ENCODE measurements at places on chromosomes 5 and 9. TPM values are rescaled to one million over a fixed set of nuclear protein-coding genes. Genes with fewer than 3 reads are reported as not detected.

GRCh38 chr5:55191165-55191564, 18.2 kb upstream of the CDC20B start:
- DNase-seq: no peak

- no peak for DNase-seq
Observed at GRCh38 chr5:143026380-143026779, 256.2 kb downstream of the ARHGAP26 start.

- DNase-seq: no peak
Observed at GRCh38 chr9:26694381-26695297, 198.0 kb downstream of the CAAP1 start.

DNA sequence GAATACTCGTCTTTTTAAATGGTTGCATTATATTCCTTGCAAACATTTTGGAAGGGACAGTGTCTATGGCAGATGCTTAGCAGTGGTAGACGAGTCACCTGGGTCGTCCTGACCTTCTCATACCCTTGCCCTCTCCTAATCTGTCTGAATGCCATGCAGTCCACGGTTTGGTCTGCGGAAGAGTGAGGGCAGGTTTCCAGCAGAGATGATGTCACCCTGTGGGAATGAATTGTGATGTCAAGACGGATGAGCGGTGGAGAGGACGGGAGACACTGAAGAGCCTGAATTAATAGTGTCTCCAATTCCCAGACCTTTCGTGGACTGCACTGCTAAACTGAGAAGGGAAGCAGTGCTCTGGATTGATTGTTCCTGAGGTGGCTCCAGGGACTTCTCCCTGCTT, 329.0 kb upstream of the PANK3 start:
- DNase-seq: no peak

GRCh38 chr9:85743275-85744128, 1.7 kb upstream of the AGTPBP1 start:
- no peak for DNase-seq

DNA sequence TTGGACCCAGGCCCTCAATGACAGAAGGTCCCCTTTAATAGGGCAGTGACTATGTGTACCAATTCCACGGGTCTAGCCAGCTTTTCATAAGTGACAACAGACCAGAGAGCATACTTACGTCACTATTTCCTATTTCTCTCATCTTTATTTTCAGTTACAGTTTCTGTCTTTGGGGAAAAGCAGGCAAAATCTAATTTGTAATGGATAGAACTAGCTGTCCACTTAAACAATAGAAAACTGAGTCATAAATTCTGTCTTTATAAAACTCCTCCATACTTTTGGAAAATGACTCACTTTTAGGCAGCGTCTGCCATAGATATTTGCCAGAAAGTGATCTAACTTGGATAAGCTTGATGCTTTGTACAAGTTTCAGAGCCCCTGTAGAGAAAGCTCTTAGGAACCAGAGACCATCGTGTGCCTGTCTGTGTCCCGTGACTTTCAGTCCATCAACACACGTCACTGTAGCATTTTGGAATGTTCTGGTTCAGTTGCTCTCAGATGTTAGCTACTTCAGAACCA, 101.9 kb downstream of the F2RL2 start:
- peak; percentile 98 for DNase-seq

GRCh38 chr9:128636556-128637530, 19.8 kb downstream of the DYNC2I2 start:
- DNase-seq: peak; percentile 78

DNA sequence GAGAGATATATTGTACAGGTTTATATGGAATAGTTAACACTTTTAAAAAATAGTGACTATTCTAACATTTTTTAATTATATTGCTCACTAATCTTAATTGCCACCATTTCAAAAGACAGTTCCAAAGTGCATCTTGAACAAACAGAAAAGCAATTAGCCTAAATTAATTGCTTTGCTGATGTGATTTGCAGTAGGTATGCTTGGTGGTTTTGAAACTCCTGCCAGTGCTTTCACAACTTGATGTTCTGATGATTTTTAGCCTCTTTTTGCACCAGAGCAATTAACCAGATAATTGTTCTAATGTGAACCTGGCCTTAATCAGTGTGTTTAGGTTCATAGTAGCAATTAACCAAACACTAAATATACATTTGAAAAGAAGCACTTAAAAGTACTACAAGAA, 207.6 kb downstream of the FBXL17 start:
- no peak for DNase-seq

- peak; percentile 3 for DNase-seq
Observed at GRCh38 chr5:83776437-83777031, 55.9 kb upstream of the HAPLN1 start.

- DNase-seq: no peak
Observed at GRCh38 chr9:94082956-94083355, 1.3 kb upstream of the PTPDC1 start.

PCDH12 gene
- 19.9 TPM for polyA plus RNA-seq

NEUROG1 gene
- not detected for polyA plus RNA-seq

ECM2 gene
- polyA plus RNA-seq: 17.2 TPM

TPRN gene
- 10.2 TPM for polyA plus RNA-seq

ANXA6 gene
- 391 TPM for polyA plus RNA-seq

PCDHGA9 gene
- 4.1 TPM for polyA plus RNA-seq

F2RL2 gene
- polyA plus RNA-seq: 1.0 TPM
